ENCODE measurements at places on chromosomes 1 and 21.

DNA sequence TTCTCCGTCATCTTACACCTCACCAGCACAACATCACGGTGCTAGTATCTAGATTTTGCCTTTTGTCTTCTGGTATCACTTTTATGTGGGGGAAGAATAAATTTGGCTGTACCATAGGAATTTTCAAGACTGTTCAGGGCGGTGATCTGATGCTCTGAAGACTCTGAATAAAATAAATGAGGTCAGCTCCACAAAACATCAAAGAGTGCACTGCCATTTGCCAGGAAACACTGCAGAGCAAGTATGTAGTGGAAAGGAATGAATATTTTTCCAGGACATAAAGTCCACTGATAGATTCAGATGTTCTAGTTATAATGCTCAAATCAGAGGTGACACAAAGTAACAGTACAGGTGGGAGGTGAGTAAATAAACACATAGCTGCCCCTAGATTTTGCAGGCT lies 56.3 kb downstream of the ZP4 start:
- DNase-seq, result no peak

GRCh38 chr1:35047188-35047858 lies 15.6 kb upstream of the ZMYM6 start:
- no peak for DNase-seq

- peak; percentile 80 for DNase-seq
Measured at GRCh38 chr1:2556277-2556677, at the start of gene TNFRSF14. TNFRSF14 (plus strand) TSS chr1:2556371; CDS start chr1:2556665, 294 bp downstream.

- no peak for DNase-seq
Measured at GRCh38 chr1:93699503-93700168, 18.0 kb upstream of the BCAR3 start.

GRCh38 chr21:45356251-45356650 lies 48.7 kb upstream of the COL18A1 start:
- DNase-seq, result no peak

DNA sequence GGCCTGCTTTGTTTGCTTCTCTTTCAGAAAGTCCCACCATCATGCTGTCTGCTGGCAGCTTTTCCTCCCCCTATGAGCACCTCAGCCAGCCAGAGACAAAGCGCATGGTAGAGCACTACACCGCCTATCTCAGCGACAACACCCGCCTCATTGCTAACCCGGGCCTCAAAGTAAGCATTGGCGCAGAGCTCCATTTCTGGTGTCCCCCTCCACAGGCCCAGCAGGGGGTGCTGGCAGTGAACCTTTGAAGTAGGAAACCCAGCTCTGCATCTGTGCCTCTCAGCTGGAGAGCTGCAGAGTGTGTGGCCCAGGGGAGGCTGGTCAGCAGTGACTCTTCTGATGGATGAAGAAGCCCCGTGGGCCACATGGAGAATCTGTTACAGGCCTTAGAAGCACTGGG lies 81.2 kb upstream of the RAVER2 start:
- DNase-seq, result peak; percentile 1

- no peak for DNase-seq
Measured at GRCh38 chr1:239388159-239388485, 1.8 kb downstream of the CHRM3 start.

DNA sequence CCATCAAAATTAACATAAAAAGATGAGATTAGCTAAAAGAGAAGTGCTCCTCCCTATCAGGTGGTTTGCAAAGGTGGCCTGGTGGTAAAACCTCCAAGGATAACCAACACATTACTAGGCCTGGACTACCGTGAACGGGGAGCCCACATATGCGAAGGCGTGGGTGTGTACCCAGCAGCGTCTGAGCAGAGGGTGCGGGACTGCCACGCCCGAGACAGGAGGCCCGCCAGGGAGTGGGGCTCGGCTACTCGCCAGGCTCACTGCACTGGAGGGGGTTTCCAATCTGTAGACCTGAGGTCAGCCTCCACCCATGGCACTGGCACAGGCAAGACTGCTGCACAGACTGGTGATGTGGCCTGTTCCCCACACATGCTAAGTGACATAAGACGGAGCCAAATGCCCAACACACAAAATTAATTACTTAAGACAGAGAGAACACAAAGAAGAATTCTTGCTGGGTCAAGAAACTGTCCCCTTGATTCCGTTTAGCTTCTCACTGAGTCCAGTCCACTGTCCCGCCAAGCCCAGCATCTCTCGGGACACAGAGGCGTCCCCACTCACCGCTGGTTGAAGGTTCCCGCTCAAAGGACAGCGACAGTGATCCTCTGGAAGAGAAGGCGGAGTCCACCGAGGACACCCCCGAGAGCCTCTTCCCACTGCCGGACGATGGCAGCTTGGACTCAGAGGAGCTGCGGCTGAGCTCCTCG lies 23.4 kb downstream of the RIPK4 start:
- DNase-seq, result no peak

DNA sequence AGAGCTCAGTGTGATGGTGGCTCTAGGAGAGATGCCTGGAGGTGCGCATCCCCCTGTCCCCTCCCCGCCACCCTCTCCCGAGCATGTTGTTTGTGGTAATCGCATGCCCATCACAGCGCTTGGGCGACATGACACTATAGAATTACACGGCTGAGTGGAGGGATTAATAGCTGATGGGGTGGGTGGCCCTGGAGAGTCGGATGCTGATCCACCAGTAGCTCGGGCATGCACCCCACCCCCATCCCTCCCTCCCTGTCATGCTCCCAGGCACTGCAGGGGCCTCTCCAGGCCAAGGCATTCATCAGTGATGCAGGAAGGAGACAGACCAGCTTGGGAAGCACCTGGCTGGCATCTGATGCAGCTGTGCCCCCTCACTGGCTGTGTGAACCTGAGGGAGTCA lies 159.0 kb upstream of the IGSF21 start:
- DNase-seq, result no peak

GRCh38 chr1:34113887-34114286 lies 51.1 kb downstream of the CSMD2 start:
- DNase-seq, result no peak

- peak; percentile 85 for DNase-seq
Measured at GRCh38 chr1:16367258-16367967, 371 bp downstream of the SZRD1 start.

DNA sequence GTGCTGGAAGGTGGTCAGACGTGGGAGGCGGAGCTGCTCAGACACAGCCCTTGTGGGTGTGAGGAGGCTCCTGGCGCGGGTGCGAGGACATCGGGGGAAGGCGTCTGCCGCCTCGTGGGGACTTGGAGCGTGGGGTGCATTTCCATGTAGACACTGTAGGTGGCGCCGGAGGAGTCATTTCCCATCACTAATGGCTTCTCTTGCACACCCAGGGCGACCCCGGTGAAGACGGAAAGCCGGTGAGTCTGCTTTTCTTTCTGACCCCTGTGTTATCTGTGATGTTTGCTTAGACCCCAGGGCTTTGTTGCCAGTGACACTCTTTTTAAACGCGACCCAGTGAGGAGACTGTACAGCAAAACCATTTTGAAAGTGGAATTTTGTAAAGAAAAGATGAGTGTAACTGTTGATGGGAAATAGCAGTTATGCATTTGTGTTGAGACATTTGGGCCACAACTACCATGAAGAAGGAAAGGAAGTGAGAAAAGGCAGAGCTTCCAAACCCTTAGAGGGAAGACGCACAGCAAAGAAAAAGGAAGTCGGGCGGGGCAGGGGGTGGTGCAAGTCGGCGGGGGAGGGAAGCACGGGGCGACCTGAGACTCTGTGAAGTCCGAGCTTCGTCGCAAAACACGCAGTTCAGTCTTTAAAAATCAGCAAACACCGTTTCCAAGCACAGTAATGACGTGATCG lies 64.0 kb downstream of the SLC19A1 start:
- peak; percentile 87 for DNase-seq

- DNase-seq, result no peak
Measured at GRCh38 chr1:83850834-83851233, 148.1 kb downstream of the TTLL7 start.

DNA sequence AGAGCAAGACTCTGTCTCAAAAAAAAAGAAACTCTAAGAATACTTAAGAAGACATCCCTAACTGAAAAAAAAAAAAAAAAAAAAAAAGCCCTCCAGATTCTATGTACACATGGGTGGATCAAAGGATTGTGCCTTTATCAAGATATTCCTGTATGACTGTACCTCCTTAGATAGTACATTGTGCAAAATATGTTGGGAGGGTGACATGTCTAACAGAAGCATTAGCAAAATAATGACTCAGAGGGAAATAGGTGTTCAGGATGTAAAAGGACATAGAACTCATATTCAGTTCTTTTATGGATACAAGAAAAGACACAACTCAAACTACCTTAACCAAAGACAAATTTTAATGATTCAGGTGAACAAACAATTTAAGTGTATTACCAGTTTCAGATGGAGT lies 269.8 kb upstream of the KAZN start:
- DNase-seq, result no peak

GRCh38 chr1:84972377-84972987 lies 24.4 kb downstream of the MCOLN2 start:
- DNase-seq, result no peak

DNA sequence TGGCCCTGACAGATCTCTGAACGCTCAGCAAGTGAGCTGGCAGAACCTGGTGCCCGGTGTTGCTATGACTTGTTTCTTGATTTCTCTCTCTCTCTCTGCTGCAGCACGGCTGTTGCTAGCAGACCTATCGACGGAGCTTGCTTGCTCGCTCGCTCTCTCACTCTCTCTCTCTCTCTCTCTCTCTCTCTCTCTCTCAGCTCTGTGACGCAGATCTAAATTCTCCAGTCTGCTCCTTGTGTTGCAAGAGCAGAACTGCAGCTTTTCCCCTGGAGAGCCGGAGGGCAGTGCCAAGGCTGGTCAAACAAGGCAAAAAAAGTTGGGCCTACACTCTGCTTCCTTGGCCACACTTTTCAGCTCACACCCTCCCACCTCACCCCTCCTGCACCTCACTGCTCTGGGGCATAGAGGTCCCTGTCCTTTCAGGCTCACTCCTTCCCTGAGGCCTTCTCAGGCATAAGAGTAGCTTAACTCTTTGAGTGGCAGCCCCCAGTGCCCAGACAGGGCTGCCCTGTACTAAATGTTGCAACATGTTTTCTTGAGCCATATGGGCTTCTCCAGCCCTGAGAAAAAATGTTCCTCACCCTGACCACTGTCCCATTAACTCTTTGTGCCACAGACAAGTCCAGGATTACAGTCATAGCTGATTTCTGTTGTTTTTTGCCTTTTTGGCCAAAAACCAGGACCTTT lies 72.2 kb downstream of the CD46 start:
- peak; percentile 82 for DNase-seq

DNA sequence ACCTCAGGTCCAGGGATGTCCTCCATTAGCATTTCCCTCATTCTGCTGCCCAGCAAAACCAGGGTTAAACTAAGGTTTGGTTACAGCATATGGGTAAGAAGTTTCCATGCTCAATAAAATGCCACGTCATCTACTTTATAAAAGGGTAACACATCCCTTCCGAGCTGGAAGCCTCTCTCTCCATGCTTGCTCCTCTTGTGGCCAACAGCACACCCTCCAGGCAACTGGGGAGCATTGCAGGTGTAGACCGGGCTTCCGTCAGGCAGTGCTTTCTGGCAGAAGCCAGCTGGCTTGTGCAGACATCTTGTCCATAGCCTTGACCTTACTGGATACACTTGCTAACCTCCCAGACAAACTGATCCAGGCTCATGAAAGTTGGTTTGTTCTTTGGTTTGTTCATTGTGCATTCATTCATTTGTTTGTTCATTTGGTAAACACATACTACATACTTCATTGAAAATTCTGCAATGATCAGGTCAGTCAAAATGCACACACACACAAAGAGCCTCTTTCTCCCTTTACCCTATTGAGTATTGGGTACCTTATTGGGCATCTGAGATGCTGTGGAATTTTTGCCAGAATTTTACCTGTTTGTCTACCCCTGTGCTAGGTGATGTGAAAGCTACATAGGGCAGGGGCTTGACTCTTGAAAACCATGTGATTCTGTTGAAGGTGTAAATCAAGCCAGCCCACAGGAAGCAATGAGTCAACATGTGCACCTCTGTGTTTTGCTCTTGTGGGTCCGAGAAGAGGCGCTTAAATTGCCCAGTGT lies 422.8 kb downstream of the CAMTA1 start:
- no peak for DNase-seq

- DNase-seq, result no peak
Measured at GRCh38 chr1:166182281-166182680, 15.5 kb upstream of the FAM78B start.

GRCh38 chr1:205813755-205814058 lies 709 bp upstream of the SLC41A1 start:
- DNase-seq, result peak; percentile 28

DNA sequence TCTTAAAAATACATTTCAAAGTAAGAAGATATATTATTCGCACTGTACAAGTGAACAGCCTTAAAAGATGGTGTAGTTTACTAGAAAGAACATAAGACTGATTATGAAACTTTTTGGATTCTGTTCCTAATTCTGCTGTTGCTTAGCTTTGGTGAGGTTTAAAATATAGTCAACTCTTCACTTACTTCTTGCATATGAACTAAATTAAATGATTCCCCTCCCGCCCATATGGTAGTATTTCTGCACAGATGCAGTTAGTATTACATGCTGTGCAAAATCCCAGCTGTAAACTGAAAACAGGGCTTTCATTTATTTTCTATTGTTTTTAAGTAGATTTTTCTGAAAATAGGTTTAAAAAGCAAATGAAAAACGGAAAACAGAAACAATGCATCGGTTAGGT lies 345.4 kb upstream of the NCAM2 start:
- no peak for DNase-seq

DNA sequence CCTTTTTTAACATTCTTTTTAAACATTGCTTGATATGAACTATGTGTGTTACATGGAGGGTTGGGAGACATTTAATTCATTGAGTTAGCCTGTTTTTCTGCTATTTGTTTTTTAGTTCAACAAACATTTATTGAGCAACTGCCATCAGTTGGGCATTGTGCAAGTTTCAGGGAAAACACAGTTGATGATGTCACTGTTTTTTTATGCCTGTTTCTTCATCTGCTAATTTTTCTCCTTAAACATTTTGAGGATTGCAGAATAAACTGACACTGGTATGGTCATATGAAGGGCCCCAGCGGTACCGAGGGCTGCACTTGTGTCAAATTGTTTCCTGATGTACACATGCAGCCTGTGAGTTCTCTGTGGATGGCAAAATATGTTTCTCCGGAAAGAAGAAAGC lies 253.0 kb downstream of the FGGY start:
- DNase-seq, result no peak

DNA sequence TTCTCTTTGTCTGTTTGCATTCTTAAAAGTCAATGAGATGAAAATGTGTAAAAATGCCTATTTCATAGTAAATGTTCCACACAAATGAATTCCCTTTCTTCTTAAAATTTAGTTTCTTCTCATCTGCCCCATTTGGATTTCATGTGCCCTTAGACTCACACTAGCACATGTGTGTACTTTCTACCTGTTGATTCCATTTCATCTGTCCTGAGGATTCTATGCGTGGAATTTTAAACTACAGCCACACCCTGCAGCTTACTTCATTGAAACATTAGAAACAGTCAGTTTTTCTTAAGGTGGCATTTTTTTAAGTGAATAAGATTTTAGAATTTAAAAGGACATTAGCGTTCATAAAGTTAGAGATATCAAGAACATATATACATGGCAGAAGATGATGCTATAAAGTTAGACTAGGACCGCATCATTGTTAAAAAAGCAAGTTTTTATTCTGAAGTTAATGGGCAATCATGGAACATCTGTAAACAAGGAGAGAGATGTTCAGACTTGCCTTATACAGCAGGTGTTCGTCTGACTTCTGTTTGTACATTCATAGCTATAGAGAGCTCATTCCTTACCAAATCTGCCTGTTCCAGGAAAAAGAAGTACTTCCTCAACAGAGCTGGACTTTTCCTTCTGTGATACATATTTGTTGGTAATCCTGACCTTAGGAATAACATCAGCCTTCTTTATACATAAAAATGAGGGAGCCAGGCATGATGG lies 3.9 kb upstream of the TUT4 start:
- DNase-seq, result no peak

All from CD4-positive, alpha-beta T cell treated with Interleukin-6 for 4 hours (primary cell).